ENCODE measurements at places on chromosomes 11 and 22.
A peak's percentile ranks its signal among the peaks of the same experiment; 100 is the strongest.

DNA sequence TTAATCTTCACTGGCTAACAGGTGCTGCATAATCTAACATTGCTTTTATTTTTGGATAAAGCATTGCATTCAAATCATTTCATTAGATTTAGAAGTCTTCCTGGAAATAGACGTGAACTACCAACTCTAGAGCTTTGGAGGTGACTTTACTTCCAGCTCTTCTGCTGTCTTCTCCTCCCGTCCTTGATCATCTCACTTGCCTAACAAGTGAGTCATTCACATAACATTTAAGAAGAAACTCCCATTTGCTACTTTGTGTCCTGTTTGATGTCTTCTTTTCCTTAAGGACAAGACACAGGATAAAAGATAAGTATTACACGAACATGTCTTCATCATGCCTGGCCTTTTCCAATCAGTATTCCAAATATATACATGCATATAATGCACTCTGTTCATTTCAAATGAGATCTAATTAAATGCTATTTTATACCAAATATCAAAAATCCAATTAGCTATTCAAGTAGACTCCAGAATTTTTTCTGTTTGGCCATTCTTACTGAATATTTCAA lies 88.3 kb downstream of the BDNF start:
- no peak for ATAC-seq

GRCh38 chr11:6353367-6353987 lies 33.2 kb upstream of the CAVIN3 start:
- ATAC-seq, result peak; percentile 60

- no peak for ATAC-seq
Observed at GRCh38 chr11:64919627-64920026, 2.6 kb upstream of the ATG2A start.

DNA sequence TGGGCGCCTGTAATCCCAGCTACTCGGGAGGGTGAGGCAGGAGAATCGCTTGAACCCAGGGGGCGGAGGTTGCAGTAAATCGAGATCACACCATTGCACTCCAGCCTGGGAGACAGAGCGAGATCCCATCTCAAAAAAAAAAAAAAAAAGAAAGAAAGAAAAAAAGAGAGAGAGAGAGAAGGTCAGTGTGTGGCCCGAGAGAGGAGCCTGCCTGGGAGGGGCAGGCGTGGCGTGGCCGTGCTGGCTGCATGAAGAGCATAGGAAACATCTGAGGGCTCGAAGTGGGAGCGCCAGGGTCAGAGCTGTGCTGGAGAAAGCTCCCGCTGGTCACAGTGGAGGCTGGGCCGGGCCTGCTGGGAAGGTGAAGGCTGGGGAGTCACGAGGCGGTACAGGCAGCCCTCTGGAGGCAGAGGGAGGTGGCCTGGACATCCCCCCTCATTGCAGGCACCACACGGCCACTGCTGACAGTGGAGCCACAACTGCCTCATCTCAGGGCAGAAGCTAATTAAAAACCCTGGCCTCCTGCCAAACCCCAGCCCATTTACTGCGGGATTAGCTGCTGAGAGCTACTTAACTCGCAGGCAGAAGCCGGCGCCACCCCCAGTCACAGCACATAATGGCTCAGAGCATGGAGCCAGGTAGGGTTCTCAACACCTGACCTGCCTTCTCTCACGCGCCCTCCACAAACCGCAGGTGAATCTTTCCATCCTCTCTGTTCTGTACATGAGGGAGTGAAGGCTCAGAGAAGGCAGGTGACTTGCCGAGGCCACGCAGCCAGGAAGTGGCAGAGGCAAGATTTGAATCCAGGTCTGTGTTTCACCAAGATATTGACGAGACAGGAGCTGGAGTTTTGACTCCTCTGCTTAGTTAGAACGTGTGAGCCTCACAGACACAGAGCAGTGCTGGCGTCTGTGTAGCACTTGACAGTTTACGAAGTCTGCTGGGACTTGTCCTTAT lies 32.6 kb downstream of the NFAM1 start:
- peak; percentile 18 for ATAC-seq

DNA sequence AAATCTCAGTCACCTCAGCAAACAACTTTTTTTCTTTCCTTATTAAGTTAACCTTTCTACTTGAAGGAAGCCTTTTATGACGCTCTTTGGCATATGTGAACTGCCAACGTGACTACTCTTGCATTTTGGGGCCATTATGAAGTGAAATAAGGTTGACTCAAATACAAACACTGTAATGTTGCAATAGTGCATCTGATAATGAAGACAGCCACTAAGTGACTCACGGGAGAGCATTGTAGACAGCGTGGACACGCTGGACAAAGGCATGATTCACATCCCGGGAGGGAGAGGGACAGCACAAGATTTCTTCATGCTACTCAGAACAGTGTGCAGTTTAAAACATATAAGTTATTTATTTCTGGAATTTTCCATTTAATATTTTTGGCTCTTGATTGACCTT lies 560.8 kb downstream of the ETS1 start:
- peak; percentile 48 for ATAC-seq

GRCh38 chr22:39220890-39221850 lies 23.6 kb downstream of the PDGFB start:
- peak; percentile 81 for ATAC-seq
